ENCODE measurements at places on chromosomes 12 and 14.

DNA sequence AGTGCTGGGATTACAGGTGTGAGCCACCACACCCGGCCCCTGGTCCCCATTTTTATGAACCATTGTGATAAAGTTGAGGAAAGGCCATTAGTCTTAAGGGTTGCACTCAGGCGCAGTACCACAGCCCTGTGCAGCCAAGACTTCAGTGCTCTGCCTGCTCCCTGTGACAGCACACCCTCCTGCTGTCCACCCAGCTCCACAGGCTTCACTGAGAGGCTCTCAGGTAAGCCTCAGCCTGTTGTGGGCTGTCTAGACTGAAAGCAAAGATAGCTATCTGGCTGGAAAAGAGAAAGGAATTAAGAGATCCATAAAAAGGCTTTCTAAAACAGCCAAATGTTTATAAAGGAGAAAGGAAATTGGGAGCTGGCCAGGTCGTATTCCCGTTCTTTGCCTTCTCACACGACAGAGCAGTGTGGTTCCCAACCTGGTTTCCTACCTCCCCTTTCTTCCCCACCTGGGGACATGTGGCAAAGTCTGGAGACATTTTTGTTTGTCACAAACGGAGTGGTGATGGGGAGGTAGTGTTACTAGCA lies 19.1 kb upstream of the DNM1L start:
- no peak for DNase-seq

DNA sequence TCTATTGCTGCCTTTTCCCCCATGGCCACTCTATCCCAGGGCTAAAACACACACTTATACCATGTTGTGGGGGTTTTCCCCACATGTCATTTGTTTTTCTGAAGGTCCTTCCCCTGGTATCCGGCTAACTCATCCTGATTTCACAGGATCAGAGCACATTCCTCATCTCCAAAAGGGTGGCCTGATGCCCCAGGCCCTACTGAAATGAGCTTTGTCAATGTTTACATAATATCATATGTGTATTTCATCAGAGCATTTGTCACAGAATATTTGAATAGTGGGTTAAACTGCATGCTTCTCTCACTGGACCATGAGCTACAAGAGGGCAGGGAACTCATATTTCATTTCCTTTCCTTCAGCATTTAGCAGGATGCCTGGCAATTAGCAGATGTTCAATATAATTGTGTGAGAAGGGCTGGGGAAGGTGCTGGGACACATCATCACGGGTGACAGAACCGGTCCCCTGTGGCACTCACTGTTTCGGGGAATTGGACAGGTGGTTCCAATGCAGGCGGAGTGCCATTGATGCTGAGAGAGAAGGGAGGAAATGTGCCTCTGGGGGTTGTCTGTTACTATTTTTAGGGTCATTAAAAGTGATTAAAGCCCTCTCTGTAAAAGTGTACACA lies 26.8 kb downstream of the EMP1 start:
- no peak for DNase-seq

GRCh38 chr14:105484997-105485393 lies 1.7 kb upstream of the CRIP1 start:
- no peak for DNase-seq

GRCh38 chr14:20341646-20342045 lies 1.8 kb upstream of the PARP2 start:
- DNase-seq, result no peak

- no peak for DNase-seq
Measured at GRCh38 chr12:42728287-42728686, 138.7 kb upstream of the PRICKLE1 start.

DNA sequence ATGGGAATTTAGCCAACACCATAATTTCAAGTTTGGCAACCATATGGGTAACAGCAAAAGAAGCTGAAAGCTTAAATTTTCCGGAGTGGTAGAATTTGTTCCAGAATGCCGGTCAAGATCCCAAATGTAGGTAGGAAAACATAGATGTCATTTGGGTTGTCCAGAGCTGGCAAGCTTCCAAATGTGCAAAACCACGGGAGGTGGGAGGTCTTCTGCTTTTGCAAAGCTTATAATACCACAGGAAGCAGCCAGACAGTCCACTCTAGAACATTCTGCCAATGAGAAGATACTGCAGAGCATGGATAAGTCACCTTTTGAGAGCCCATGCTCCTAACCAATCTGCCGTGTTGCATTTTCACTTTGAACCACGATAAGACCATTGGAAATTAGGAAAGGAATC lies 26.4 kb upstream of the BATF start:
- no peak for DNase-seq

GRCh38 chr12:120662879-120663278 lies 22.5 kb downstream of the CABP1 start:
- peak; percentile 82 for DNase-seq

DNA sequence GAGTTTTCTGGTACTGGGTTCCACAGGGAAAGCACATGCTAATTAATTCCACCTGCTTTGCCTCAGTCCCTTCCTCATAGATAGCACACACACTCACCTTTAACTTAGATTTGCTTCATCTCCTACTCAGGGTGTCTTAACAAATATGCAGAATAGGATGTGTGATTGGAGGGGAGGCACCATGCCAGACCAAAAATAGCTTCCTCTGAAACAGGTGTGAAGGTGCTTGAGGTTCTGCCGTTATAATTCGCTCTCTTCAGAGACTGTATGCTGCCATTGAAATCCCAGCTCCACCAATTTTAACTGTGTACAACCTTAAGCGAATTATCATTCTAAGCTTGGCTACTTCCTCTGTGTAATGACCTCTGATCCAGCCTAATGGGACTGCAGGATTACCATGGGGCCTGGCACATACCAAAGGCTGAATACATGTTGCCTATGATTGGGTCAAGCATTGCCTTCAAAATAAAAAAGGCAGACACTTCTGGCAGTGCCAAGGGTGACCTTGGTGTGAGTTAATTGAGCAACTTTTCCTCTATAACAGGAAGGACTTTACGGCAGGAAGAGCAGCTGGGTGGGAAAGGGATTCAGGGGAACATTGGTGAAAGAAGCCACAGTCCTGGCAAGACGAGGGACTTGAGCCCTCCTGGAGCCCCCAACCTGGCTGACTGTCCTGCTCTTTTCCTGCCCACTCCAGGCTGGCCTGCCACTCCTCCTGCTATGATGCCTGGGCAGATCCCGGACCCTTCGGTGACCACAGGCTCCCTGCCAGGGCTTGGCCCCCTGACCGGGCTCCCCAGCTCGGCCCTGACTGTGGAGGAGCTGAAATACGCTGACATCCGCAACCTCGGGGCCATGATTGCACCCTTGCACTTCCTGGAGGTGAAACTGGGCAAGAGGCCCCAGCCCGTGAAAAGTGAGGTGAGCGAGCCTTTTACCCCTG lies 9.7 kb downstream of the JDP2 start:
- DNase-seq, result peak; percentile 9

- no peak for DNase-seq
Measured at GRCh38 chr12:119446459-119446858, 111.9 kb downstream of the CCDC60 start.

GRCh38 chr14:90522571-90523191 lies 125.9 kb downstream of the CALM1 start:
- DNase-seq, result no peak

DNA sequence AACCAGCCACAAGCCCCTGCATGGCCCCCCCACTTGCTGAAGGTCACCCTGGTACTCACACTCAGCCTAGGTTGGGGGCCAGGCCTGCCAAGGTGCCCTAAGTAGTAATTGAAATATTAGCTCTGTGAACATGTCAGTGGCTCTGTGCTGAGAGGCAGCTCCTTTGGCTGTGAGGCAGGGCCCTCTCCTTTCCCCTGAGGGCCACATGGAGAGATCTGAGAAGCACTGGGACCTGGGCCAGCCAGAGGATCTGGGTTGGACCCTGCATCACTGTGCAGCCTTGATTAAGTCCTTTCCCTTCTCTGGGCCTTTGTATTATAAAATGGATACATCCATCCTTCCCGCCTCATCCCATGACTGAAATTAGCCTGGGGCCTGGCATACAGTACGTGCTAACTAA lies 58.0 kb upstream of the FAM222A start:
- DNase-seq, result no peak

DNA sequence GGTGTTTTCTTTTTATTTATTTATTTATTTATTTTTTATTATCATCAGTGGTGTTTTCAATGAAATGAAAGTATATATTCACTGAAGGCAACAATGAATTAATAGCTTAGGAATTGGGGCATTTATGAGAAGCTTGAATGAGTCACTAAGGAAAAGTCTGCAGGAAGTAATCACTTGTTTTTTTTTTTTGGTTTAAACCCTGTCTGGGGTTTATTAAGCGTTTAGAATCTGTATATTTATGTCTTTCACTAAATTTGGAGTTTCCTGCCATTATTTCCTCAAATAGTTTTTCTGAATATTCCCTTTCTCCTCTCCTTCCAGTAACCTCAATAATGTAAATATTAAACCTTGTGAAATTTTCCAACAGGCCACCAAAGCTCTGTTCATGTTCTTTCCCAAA lies 85.5 kb downstream of the TESC start:
- DNase-seq, result no peak

DNA sequence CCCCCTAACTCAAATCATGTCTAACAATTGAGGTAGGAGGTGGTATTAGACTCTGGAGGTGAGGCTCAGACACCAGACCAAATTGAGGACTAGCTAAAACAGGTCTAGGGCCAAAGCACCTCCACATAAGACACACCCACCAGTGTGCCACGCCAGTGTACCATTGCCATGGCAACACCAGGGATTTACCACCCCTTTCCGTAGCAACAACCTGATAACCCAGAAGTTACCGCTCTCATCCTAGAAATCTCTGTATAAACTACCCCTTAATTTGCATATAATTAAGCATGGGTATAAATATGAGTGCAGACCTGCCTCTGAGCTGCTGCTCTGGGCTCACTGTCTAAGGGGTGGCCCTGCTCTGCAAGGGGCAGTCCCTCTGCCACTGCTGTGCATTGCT lies 57.4 kb upstream of the PPP2R5C start:
- peak; percentile 12 for DNase-seq

DNA sequence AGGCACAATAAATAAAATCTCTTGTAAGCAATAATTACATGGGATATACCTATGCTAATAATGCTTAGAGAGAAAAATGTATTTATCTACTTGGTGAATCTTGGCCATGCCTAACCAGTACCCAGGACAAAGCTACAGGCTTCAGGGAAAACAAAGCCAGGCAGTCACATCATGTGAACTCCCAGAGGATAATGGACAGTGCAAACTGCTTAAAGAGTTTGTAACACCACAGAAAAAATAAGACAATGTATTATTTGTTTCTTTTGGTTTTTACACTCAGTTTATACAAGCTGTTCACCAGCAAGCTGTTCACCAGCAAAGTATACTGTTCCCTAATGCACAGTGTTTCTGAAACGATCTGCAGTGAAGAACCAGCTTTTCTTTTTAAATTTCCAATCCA lies 38.0 kb downstream of the DICER1 start:
- DNase-seq, result no peak

DNA sequence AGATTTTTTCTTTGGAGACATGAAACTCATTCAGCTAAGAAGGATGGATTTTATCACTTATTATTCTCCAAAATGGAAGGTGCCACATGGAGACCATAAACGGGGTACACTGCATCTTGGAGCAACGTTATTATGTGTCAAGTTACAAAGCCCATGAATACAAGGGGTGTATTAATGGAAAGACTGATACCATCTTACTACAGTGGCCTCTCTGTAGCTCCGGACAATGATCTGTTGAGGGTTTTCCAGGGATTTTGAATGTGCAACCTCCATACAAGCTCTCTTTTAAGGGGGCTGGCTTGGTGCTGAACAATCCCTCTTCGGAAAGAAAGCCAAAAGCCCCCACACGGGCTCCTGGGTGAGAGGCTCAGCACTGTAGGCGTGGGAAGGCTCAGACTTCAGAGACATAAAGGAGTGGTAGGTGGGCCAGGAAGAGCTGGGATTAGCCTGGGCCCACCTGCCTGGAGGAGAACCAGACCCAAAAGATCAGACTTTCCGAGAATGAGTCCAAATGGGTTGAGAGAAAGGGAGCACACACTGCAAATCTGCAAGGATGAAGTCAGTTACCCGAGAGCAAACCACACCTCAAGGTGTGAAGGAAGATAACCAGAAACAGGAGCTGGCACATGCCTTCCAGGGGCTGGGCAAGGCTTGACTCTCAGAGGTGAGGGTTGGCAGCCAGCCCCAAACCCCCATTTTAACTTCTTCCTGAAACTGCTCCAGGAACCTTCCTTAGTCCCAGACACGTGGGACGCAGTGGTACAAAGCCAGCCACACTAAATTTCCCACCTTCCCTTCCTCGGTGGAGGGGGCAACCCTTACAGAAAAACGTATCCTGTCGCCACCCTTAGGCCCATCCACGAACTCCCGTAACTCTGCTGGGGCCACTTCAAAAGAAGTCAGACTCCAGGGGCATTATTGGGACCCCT lies 1.5 kb downstream of the VPS37B start:
- no peak for DNase-seq

GRCh38 chr12:129701631-129702101 lies 202.2 kb downstream of the TMEM132D start:
- DNase-seq, result no peak

GRCh38 chr12:123444092-123445026 lies 7.9 kb upstream of the RILPL2 start:
- no peak for DNase-seq

DNA sequence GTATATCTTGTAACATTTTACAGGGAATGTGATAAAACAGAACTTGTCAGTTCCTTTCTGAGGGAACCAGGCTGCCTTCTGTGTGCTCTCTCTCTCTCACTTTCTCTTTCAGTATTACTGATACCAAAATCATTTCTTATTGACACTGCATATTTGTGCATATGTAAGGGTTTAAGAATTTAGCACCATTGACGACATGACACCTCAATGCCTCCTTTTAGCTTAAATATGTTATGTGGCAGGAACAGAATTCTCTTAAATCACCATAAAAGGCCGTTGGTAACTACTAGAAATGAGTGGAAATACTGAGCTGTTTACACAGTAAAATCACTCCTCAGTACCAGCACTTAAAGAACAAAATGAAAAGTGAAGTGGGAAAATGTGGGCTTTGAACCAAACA lies 457.7 kb upstream of the SYT1 start:
- peak; percentile 7 for DNase-seq

DNA sequence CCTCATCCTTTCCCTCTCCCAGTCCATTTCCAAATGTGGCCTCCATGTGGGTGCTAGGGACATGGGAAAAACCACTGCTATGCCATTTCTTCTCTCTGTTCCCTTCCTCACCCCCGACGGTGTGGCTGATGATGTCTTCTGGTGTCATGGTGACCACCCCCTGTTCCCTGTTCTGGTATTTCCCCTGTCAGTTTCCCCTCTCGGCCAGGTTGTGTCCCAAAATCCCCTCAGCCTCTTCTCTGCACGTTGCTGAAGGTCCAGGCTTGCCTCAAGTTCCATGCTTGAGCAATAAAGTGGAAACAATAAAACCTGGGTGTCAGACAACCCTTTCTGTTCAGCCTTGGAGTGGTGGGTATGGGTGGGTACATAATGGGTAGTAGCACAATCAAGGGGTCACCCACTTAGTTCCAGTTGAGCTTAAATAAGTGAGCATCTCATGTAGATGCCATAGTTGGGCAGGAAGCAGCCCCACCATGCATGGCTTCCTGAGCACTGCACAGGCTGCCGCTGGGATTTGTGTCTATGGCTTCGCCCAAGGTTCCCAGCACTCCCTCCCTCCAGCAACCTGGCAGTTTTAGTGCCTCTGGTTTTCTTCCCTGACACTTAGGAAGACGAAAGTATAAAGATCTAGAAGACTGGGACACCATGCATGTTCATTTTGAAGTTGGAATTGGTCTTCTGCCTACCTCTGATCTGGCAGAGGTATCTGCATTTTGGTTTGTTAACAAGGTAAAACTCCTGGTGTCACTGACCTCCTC lies 8.7 kb upstream of the ITFG2 start:
- no peak for DNase-seq

Measured in NAMALWA (cell line).